ENCODE measurements at places on chromosomes 1 and 21.

DNA sequence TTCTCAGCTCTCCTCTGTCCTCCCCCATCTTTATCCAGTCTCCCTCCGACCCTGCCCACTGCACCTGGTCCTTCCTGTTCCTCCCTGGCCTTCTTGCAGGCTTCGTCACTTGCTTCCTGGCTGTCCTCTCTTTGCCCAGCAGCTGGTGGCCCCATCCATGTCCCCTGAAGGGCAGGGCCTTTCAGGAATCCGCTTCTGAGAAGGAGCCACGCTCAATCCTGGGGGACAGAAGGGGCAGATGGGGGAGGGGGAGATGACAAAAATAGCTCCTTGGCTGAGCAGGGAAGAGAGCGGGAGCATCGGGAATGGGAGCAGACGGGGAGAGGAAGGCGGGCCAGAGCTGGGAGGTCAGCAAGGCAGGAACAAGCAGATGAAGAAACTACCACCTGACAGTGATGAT, 40.7 kb downstream of the SLC30A1 start:
- no peak for DNase-seq

GRCh38 chr1:183279835-183280234, 93.8 kb downstream of the LAMC2 start:
- no peak for DNase-seq

GRCh38 chr1:63915121-63915520, 141.3 kb downstream of the ROR1 start:
- no peak for DNase-seq

- DNase-seq: no peak
Observed at GRCh38 chr1:242515555-242515954, 8.9 kb downstream of the PLD5 start.

GRCh38 chr1:198636391-198636790, 2.4 kb upstream of the PTPRC start:
- DNase-seq: no peak

GRCh38 chr1:43234267-43234666, 35.5 kb upstream of the TMEM125 start:
- no peak for DNase-seq

DNA sequence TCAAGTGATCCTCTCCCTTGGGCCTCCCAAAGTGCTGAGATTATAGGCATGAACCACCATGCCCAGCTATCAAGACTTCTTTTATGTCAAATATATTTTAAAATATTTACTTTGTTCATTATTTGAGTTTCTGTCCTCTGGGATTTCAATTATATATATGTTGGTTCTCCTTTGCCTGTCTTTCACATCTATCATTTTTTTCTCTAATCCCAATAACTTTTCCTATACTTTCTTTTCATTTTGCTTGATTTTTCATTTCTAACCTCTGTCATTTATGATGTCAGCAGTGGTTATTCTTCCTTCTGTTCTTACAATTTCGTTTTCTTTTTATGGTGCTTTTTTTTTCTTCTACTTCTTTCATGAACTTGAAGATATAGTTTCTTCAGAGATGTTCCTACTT, 47.3 kb downstream of the SLC35F3 start:
- DNase-seq: no peak

GRCh38 chr21:26958788-26959187, 8.1 kb downstream of the ADAMTS5 start:
- DNase-seq: no peak

GRCh38 chr1:226485192-226485591, 63.4 kb upstream of the STUM start:
- DNase-seq: no peak

DNA sequence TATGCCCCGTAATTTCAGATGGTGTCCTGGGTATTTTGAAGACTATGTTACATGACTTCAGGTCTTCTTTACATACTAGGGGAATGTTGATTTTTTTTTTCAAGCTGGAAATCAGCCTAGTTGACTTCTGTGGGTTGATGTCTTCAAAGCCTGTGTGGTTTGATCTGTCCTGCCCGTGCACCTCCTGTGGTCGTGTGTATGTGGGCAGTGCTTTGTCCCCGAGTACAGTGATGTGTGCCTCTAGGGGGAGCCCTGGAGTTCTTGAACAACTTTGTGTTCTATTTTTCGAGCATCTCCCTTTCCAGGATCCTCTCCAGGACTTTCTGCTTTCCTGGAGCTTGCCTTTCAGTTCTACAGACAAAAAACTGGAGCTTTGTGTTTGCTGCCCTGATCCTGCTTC, 28.9 kb downstream of the OBSCN start:
- DNase-seq: peak; percentile 1

DNA sequence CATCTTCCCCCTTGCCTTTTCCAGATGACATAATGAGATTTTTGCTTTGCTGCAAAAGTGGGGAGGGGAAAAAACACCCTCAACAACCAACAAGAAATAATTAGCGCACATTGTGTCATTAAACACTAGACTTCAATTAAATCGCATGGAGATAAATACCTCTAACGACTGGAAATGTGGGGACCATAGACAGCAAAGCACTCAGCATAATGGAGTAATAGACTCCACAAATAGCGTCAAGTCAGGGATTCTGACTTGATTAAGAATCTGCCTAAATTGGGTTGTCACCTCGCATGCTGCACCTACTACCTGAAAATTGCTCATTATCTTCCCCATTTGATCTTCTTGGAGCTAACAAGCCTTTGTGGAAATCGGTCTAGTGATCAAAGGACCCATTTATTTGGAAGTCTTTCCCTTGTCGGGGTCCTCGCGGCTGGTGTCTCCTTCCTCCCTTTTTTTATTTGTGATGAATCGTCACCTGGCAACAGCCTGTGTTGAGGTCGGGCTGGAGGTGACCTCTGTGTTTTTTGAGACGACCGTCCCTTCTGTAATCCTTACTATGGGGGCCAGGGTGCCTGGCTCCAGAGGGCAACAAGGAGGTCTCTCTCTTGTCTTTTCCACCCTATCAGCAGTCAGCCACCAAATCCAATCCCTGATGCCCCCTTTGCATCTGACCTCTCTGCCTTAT, 75.3 kb upstream of the IGSF21 start:
- DNase-seq: no peak

DNA sequence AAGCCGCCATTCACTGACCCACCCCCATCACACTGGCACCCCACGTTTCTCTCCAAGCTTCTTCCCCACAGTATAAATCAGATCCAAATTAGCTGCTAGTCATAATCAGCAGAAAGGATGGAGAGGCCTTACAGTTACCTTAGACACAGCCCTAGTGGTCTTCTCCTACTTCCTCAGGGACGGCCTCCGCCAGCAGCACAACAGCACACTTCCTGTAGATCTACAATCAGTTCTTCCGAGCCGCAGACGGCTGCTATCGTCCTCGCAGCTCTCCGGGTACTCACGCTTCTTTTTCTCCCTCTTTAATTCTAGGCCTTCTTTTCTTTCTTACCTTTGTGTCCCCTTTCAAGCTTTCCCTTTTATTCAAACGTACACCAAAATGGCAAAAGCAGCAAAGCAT, 313.5 kb downstream of the SMYD3 start:
- no peak for DNase-seq

DNA sequence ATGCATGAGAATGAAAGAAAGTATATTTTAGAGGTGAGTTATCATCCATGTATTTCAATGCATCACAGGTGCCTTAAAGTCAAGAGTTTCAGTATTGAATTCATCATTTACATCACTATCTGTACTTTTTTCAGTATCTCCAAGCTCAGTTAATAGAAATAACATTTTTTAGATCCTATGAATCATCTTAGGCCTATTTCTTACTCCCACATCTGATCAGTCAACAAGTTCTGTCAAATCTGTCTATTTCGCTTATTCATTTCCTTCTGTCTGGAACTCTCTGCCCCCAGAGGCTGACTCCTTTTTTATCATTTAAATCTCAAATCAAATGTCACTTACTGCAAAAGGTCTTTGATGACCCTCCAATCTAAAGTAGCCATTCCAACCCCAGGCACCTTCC, 295.2 kb downstream of the LRRC7 start:
- no peak for DNase-seq

DNA sequence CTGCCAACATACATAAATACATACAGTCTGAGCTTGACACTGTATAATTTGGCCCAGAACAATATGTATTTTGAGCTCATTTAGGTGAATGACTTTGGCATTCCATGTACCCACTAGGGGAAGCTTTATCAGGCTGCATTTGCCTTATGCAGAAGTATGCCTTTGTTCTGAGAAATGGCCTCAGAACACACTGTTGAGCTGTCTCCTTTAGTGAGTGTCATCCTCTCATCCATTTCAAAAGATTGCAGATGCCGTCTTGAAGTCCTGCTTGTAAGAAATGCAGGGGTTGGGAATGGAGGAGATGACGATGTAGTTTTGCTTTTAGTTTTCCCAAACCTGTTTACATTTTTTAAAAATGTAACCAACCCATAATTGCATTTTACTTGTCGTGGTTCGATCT, 14.8 kb upstream of the NBL1 start:
- DNase-seq: no peak

GRCh38 chr1:178751046-178751445, 26.0 kb downstream of the RALGPS2 start:
- no peak for DNase-seq

DNA sequence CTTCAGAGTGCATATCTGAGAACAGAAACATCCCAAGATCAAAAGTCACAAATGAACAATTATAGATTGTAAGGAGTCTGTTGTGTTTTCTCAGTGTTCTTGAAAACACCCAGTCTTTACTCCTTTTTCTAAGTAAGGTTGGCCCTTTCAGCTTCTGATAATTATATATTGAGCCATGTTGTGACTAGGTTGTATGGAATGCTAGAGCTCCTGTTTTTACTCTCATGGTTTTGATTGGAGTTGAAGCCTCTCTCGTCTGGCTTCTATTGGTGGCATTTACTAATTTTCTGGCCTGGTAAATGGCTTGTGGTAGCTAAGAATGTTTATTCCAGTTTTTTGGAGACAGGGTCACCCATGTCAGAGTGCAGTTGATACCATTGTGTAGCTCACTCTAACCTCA, 84.7 kb downstream of the NDUFS5 start:
- no peak for DNase-seq

DNA sequence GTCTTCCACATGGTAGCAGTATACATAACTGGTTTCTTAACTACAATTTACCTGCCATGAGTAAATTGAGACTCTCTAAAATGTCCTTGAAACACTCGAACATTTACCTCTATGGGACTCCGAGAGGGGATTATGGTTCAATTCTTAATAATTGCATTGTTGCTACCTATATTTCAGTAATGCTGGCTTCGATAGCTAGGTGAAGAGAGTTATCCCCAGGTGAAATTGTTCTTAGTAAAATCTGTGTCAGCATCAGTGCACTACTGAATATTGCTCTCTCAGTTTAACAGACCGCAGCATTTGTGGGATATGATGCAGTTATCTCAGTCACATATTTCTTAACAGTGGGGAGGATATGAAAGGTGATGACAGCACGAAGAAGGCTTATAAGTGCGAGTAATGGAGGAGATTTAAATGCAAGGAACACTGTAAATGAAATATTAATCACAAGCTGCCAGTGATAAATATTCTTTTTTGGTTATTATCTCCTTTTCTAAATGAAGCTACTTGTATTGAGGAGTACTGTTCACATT, 801.9 kb downstream of the BRINP3 start:
- DNase-seq: no peak

- no peak for DNase-seq
Observed at GRCh38 chr1:75539230-75540116, 71.4 kb downstream of the SLC44A5 start.

- DNase-seq: no peak
Observed at GRCh38 chr21:41783476-41784180, 16.8 kb upstream of the RIPK4 start.

DNA sequence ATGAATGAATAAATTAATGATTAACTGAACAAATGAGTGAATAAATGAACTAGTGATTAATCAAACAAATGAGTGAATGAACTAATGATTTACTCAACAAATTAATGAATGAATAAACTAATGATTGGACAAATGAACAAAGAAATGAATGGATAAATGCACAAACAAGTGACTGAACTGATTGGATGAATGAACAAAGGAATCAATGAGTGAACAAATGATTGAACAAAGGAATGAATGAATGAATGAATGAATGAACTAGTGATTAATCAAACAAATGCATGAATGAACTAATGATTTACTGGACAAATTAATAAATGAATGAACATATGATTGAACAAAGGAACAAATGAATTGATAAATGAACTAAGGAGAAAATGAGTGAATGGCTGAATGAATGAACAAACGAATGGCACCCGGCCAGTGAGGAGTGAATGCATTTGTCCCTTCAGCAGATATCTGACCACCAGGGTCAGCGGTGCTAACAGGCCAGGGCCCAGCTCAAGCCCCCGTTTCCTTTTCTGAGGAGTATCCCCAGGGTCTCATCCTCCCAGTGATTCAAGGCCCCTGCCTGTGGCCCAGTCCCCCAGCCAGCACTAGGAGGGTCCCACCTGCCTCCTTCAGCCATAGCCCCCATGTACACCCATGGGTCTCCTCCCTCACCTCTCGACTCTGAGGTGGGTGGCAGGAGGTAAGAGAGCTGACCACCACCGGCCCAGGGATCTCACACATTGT, 49.9 kb downstream of the WNT9A start:
- no peak for DNase-seq
